ENCODE measurements at places on chromosomes 5 and 9. TPM values are rescaled to one million over a fixed set of nuclear protein-coding genes. Genes with fewer than 3 reads are reported as not detected.
A peak's percentile ranks its signal among the peaks of the same experiment; 100 is the strongest.

Gene LRSAM1
- 32.4 TPM for total RNA-seq

Gene CCL28
- 1.4 TPM for total RNA-seq

Gene LCN1
- not detected for total RNA-seq

Gene MYO10
- 90.8 TPM for total RNA-seq

DNA sequence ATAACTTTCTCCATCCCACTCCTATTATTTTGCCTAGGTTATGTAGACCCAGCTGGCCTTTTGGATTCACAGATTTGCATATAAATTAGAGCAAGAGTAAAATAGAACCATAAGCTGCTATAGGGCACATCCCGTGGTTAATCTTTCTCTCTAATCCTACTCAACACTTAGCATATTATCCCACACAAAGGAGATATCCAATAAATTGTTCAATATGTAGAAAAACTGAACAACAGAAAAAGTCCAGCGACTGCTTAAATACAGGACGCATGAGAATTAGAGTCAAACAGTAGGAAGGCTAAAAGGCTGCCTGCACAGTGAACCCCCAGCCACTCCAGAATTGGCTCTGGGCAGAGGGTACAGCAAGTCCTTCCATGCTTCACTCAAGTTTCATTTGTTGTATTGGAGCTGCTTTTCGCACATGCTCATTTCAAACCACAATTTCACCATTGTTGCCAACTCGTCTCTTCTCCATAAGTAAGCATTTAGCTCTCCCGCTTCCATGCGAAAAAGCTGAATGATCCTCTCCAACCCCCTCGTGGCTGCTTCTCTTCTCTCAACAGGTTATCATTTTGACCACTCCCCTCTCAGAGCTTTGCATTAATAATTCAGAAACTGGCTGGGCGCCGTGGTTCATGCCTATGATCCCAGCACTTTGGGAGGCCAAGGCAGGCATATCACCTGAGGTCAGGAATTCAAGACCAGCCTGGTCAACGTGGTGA, 14.1 kb upstream of the IQGAP2 start:
- peaks cover 40% of the 10 kb centered on the region for H3K4me1 ChIP-seq
- H3K36me3 ChIP-seq, result no peaks in the 10 kb centered on the region
- no peak for DNase-seq
- no peak overlapping the region for H3K4me3 ChIP-seq
- no peaks in the 10 kb centered on the region for H3K27me3 ChIP-seq

Gene PCDHGA9
- 2.3 TPM for total RNA-seq

GRCh38 chr9:74697535-74697934, 190.2 kb downstream of the TRPM6 start:
- H3K4me1 ChIP-seq, result no peaks in the 10 kb centered on the region
- no peak overlapping the region for H3K27ac ChIP-seq
- no peaks in the 10 kb centered on the region for H3K36me3 ChIP-seq
- no peaks in the 10 kb centered on the region for H3K27me3 ChIP-seq
- no peak overlapping the region for H3K4me3 ChIP-seq

Gene GFRA3
- total RNA-seq, result 1.3 TPM

GRCh38 chr5:176543428-176544182, 5.5 kb upstream of the CDHR2 start:
- no peaks in the 10 kb centered on the region for H3K36me3 ChIP-seq
- H3K4me3 ChIP-seq, result peak overlapping the region; percentile 91
- no peaks in the 10 kb centered on the region for H3K27me3 ChIP-seq
- peak overlapping the region; percentile 97 for H3K27ac ChIP-seq
- peaks cover 48% of the 10 kb centered on the region for H3K4me1 ChIP-seq

- DNase-seq, result no peak
- H3K4me1 ChIP-seq, result peaks cover 17% of the 10 kb centered on the region
- no peak overlapping the region for H3K27ac ChIP-seq
- no peaks in the 10 kb centered on the region for H3K27me3 ChIP-seq
- no peaks in the 10 kb centered on the region for H3K36me3 ChIP-seq
- H3K4me3 ChIP-seq, result no peak overlapping the region
Observed at GRCh38 chr9:134200730-134201129, 36.4 kb upstream of the RNU6ATAC start.

GRCh38 chr5:50947906-50948683, 281.7 kb downstream of the PARP8 start:
- DNase-seq, result no peak
- no peak overlapping the region for H3K4me3 ChIP-seq
- no peak overlapping the region for H3K27ac ChIP-seq
- H3K36me3 ChIP-seq, result peaks cover 23% of the 10 kb centered on the region
- H3K4me1 ChIP-seq, result no peaks in the 10 kb centered on the region

- peak; percentile 48 for DNase-seq
- peaks cover 5% of the 10 kb centered on the region for H3K27me3 ChIP-seq
- no peaks in the 10 kb centered on the region for H3K4me1 ChIP-seq
Observed at GRCh38 chr9:137176302-137177182, 4.7 kb upstream of the TMEM210 start.

- no peak overlapping the region for H3K4me3 ChIP-seq
- H3K4me1 ChIP-seq, result no peaks in the 10 kb centered on the region
- H3K27me3 ChIP-seq, result no peaks in the 10 kb centered on the region
- H3K36me3 ChIP-seq, result no peaks in the 10 kb centered on the region
- no peak for DNase-seq
- H3K27ac ChIP-seq, result no peak overlapping the region
Observed at GRCh38 chr5:111830333-111830732, 73.3 kb upstream of the NREP start.

DNA sequence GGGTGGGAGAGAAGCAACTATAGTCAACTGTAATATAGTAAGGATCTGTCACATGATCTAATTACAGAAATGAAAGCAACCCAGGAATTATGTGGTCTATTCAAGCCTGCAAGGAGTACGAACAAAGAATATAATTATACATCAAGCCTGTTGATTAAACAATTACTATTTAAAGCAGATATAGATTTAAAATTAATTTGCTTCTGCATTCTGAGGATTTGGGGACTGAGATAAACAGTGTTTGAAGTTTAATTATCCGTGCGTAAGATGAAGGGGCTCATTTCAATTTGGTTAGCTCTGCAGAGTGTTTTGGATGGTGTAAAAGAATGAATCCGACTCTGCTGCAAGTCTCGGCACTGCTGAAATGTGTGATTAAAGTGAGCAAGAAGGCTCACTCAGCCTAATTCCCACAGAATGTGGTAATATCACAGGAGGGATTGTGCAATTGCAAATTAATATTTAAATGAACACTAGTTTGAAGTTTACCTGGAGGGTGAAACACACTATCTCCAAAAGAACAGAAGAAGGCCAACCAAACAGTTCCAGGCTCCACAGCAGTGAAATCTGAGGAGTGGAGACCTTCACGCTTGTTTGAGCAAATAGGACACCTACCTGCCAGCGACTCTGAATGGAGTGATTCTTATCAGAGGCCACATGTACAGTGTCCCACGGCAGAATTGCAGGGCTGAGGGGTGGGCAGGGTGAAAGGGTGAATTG, 420.6 kb upstream of the SLC30A5 start:
- peaks cover 33% of the 10 kb centered on the region for H3K4me1 ChIP-seq
- no peaks in the 10 kb centered on the region for H3K36me3 ChIP-seq
- DNase-seq, result no peak
- H3K27me3 ChIP-seq, result no peaks in the 10 kb centered on the region
- H3K4me3 ChIP-seq, result no peak overlapping the region

GRCh38 chr9:72985746-72986145, 32.9 kb upstream of the ALDH1A1 start:
- H3K4me3 ChIP-seq, result no peak overlapping the region
- no peaks in the 10 kb centered on the region for H3K36me3 ChIP-seq
- H3K27ac ChIP-seq, result no peak overlapping the region
- H3K27me3 ChIP-seq, result no peaks in the 10 kb centered on the region
- no peaks in the 10 kb centered on the region for H3K4me1 ChIP-seq

Gene PCDHA4
- total RNA-seq, result 5.4 TPM

GRCh38 chr9:123550797-123551196, 194.8 kb downstream of the CRB2 start:
- H3K4me1 ChIP-seq, result peaks cover 21% of the 10 kb centered on the region
- no peak overlapping the region for H3K4me3 ChIP-seq
- DNase-seq, result peak; percentile 54
- no peak overlapping the region for H3K27ac ChIP-seq
- H3K36me3 ChIP-seq, result peaks cover 2% of the 10 kb centered on the region

Gene SV2C
- total RNA-seq, result 0.05 TPM

GRCh38 chr5:95673081-95673480, 9.7 kb downstream of the SPATA9 start:
- no peaks in the 10 kb centered on the region for H3K27me3 ChIP-seq
- DNase-seq, result no peak
- 0 out of 2 replicates have a peak, but pooled peaks cover 4% of the 10 kb centered on the region for H3K4me1 ChIP-seq
- H3K36me3 ChIP-seq, result no peaks in the 10 kb centered on the region
- no peak overlapping the region for H3K27ac ChIP-seq
- H3K4me3 ChIP-seq, result no peak overlapping the region

GRCh38 chr5:108212775-108213346, 169.0 kb downstream of the FBXL17 start:
- H3K4me1 ChIP-seq, result 0 out of 2 replicates have a peak, but pooled peaks cover 6% of the 10 kb centered on the region
- H3K36me3 ChIP-seq, result peaks cover 10% of the 10 kb centered on the region
- no peaks in the 10 kb centered on the region for H3K27me3 ChIP-seq
- 0 out of 2 replicates have a peak overlapping the region, but pooled peaks have one; percentile 30 for H3K27ac ChIP-seq
- no peak overlapping the region for H3K4me3 ChIP-seq

DNA sequence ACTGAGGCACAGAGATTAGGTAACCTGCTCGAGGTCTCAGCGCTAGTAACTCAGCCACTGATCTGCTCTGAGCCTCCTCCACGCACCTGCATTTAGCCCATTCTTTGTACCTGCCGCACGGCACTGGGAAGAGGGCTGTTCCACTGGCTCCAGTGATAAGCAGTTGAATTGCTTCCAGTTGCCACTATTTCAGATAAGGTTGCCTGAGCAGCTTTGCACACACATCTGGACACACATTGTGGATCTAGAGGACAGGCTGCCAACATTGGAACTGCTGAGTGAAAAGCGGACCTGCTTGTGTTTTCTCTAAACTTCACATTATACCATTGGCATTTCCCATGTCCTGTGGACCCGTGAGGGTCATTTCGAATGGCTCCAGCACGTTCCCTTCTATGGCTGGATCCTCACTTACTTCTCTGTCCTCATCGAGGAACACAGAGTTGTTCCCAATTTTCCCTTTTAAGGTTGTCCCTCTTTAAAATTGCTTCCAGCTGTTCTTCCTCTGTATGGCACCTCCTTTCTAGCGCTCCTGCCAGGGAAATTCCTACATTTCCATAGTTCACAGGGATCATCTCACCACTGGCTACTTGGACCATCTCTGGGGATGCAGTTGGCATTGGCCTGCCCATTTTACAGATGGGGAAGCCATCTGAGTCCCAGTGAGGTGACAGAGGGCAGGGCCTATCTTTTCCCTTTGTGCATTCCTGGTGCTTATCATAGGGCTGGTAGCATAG, 45.9 kb upstream of the RPL26L1 start:
- no peak overlapping the region for H3K27ac ChIP-seq
- no peaks in the 10 kb centered on the region for H3K27me3 ChIP-seq
- H3K4me3 ChIP-seq, result no peak overlapping the region
- DNase-seq, result no peak

- H3K27ac ChIP-seq, result no peak overlapping the region
- DNase-seq, result no peak
- no peaks in the 10 kb centered on the region for H3K27me3 ChIP-seq
- H3K4me3 ChIP-seq, result no peak overlapping the region
- peaks cover 18% of the 10 kb centered on the region for H3K4me1 ChIP-seq
- peaks cover 8% of the 10 kb centered on the region for H3K36me3 ChIP-seq
Observed at GRCh38 chr9:35404865-35405264, 85.0 kb upstream of the RUSC2 start.

DNA sequence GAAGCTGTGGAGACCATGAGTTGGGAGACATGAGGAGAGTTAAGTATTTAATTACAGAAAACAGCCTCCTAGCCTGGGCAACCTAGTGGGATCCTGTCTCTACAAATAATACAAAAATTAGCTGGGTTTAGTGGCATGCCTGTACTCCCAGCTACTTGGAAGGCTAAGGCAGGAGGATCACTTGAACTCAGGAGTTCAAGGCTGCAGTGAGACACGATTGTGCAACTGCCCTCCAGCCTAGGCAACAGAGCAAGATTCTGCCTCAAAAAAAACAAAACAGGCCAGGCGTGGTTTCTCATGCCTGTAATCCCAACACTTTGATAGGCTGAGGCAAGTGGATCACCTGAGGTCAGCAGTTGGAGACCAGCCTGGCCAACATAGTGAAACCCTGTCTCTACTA, 52.6 kb downstream of the AQP7 start:
- peaks cover 6% of the 10 kb centered on the region for H3K4me1 ChIP-seq
- no peak overlapping the region for H3K27ac ChIP-seq
- H3K27me3 ChIP-seq, result no peaks in the 10 kb centered on the region
- no peak overlapping the region for H3K4me3 ChIP-seq
- no peak for DNase-seq

Gene CCDC192
- 0.53 TPM for total RNA-seq

- no peak overlapping the region for H3K4me3 ChIP-seq
- no peaks in the 10 kb centered on the region for H3K27me3 ChIP-seq
- peaks cover 17% of the 10 kb centered on the region for H3K36me3 ChIP-seq
Observed at GRCh38 chr9:77417566-77417965, 230.6 kb downstream of the GNA14 start.

DNA sequence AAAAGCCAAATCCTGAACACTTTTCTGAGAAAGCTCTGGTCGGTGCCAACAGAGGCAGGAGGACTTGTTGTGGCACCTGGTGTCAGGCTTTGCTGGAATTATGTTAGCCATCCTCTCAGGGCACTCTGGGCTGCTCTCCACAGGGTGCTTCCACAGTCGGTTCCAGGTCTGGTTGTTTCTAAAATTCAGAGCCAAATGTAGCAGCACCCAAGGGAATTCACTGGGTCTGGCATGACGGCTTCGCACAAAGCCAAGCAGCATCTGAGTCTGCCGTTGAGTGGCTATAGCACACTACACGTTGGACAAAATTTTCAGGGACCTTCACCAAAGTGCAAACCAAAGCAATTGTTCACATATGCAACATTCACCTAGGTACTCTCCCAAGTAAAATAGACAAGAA, 110.2 kb downstream of the PJA2 start:
- peaks cover 7% of the 10 kb centered on the region for H3K4me1 ChIP-seq
- no peak overlapping the region for H3K4me3 ChIP-seq
- H3K36me3 ChIP-seq, result no peaks in the 10 kb centered on the region

- H3K27me3 ChIP-seq, result no peaks in the 10 kb centered on the region
- H3K27ac ChIP-seq, result no peak overlapping the region
- peaks cover 6% of the 10 kb centered on the region for H3K36me3 ChIP-seq
- no peak for DNase-seq
Observed at GRCh38 chr9:89036383-89036782, 45.1 kb downstream of the S1PR3 start.

Gene TENT4A
- total RNA-seq, result 29.2 TPM

DNA sequence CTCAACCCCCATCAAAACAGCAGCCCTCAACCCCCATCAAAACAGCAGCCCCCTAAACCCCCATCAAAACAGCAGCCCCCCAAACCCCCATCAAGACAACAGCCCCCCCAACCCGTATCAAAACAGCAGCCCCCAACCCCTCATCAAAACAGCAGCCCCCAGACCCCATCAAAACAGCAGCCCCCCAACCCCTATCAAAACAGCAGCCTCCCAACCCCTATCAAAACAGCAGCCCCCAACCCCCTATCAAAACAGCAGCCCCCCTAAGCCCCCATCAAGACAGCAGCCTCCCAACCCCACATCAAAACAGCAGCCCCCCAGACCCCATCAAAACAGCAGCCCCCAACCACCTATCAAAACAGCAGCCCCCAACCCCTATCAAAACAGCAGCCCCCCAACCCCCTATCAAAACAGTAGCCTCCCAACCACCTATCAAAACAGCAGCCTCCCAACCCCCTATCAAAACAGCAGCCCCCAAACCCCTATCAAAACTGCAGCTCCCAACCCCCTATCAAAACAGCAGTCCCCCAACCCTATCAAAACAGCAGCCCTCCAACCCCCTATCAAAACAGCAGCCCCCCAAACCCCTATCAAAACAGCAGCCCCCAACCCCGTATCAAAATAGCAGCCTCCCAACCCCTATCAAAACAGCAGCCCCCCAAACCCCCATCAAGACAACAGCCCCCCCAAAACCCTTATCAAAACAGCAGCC, 1.2 kb downstream of the TPPP start:
- H3K4me3 ChIP-seq, result no peak overlapping the region
- no peak overlapping the region for H3K27ac ChIP-seq
- H3K4me1 ChIP-seq, result no peaks in the 10 kb centered on the region
- H3K27me3 ChIP-seq, result peaks cover 15% of the 10 kb centered on the region
